ENCODE measurements at places on chromosomes 1 and 21.
A peak's percentile ranks its signal among the peaks of the same experiment; 100 is the strongest.

GRCh38 chr1:104787866-104788510, 1038.3 kb downstream of the AMY1C start:
- DNase-seq: peak; percentile 46

DNA sequence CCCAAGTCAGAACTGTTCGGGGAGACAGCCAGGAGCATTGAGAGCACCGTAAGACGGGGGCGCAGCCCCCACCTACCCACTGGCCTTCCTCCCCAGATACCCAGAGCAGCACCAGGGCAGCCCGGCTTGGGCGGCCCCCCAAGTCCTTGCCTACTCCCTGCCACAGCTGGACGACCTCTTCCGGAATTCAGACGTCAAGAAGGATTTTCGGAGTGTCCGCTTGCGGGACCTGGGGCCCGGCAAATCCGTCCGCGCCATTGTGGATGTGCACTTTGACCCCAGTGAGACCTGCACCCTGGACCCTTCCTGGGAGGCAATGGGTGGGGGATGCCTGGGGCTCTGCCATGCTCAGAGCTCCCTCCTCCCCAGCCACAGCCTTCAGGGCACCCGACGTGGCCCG, 26.7 kb downstream of the RNF223 start:
- no peak for DNase-seq

DNA sequence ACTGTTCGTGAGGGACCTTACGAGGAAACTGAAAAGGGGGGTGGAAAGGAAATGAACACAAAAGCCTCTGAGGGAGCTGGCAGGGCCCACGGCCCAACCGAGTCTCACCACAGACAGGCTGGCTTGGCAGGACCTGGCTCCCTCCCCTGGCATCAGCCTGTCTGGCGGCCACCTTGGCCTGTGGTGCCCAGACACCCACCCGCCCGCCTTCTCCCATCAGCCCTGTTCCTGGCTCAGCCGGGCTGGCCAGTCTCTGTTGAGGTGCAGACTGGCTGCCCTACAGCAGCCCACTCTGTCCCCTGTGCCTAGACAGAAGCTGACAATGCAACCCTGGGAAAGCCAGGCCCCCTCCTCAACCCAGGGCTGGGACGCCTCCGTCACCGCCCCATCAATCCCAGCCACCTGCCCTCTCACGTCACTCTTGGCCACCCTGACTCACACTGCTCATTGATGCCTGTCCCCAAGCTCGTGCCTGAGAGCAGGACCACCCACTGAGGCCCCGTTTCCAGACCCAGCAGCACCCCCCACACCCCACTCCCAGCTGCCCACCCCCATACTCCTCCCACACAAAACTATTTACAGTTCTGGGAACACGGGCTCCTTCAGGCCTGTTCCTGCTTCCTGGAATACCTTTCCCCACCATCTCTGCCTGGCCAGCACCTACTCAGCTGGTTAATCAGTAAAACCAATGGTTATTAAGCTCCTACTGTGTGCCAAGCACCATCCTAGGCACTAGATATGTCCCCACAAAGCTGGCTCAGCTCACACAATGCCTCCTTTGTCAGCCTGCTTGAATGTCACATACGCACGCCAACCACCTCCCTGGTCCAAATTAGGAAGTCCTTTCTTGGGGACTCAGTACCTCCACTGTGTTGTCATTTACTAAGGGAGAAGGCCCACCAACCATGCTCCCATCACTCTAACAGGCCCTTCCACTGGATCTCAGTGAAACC, 22.7 kb downstream of the SDC3 start:
- no peak for DNase-seq

DNA sequence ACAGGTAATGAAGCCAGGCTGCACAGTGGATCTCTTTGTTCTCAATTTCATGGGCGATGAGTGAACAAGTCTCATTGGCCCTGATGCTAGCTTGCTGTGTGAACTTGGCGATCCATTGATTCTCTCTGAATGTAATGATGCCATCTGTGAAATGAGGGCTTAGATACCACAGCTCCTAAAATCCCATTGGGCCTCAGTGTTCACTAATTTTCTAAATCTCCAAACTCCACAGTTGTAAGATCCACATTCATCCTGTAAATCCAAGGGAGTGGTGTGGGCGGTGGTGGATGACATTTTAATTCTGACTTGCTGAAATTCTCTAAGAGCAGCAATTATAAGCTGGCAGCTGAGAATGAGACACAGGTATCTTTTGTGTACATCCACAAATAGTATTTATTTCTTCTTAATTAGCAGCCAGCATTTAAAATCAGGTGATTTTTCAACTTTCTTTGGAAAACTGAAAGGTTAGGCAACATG, 9.6 kb upstream of the ACTL8 start:
- DNase-seq: no peak

DNA sequence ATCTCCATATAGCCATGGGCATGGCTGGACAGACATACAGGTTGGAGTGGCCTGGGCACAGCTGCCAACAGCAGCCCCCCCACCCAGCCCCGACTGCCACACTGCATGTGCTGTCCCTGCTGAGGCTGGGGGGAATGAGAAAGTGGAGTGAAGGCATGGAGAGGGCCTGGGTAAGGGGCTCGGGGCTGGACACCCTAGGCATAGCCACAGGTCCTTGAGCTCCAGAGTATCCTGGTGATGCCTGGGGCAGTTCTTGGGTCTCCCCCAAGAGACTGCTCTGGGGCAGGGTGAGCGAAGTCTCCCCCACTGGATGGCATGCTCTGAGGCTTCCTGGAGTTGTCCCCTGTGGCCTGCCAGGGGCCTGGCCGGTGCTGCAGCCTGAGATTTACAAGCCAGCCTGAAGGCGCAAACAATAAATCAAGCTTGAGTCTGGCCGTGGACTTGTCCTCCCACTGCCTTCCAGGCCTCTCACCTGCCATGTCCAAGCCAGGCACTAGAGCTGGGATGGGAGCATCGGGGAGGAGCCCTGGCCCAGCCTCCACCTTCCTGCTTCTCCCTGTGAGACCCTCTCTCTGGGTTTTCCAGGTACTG, 53.6 kb downstream of the FOXO6 start:
- peak; percentile 89 for DNase-seq

DNA sequence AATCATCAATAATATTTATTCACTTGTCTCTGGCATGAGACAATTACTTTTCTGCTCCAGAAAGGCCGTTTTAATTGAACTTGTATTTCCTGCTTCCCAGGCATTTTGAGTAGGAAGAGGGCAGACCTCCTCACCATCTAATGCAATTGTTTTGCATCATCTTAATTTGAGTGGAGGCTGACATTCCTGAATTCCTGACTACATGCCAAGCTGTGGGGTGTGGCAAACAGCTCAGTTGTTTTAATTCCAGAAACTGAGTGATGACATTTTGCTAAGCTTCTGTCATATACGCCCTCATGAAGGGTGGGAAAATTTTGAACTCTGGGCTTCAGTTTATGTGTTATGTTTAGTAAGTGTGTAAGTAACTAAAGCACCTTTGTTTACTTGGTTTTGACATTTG, 125.4 kb upstream of the USP25 start:
- peak; percentile 63 for DNase-seq

- DNase-seq: peak; percentile 85
Observed at GRCh38 chr1:97581614-97582051, 339.2 kb downstream of the DPYD start.

- DNase-seq: peak; percentile 54
Observed at GRCh38 chr1:77126307-77126706, 92.9 kb downstream of the PIGK start.

DNA sequence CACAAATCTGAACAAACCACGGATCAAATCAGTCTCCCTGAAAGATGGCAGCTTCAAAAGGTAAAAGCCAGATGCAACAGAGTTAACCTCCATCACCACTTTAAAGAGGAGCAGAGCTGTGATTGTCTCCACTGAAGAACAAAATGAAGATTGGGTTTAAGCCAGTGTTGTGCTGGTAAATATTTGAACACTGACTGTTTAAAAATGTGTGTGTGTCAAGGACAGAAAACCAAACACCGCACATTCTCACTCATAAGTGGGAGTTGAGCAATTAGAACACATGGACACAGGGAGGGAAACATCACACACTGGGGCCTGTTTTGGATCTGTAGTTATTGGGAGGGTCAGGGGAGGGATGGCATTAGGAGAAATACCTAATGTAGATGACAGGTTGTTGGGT, 83.9 kb downstream of the ST6GALNAC5 start:
- no peak for DNase-seq

DNA sequence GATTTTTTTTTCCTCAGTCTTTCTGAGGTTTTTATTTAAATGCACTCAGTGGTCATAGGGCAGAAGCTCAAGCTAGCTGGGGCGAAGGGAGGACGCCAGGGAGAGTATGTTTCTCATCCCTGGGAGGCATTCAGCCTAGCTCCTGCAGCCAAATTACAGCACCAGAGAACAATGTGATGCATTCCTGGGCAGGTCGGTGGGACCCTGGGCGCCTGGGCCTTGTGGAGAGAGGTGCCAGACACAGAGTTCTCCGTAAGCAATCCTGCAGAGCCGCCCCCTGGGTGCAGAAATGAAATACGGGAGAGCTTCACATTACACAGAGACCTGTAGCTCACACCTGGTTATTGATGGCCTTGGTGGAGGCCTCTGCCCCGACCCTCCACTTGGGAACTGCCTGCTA, 15.5 kb downstream of the WNT2B start:
- peak; percentile 98 for DNase-seq

DNA sequence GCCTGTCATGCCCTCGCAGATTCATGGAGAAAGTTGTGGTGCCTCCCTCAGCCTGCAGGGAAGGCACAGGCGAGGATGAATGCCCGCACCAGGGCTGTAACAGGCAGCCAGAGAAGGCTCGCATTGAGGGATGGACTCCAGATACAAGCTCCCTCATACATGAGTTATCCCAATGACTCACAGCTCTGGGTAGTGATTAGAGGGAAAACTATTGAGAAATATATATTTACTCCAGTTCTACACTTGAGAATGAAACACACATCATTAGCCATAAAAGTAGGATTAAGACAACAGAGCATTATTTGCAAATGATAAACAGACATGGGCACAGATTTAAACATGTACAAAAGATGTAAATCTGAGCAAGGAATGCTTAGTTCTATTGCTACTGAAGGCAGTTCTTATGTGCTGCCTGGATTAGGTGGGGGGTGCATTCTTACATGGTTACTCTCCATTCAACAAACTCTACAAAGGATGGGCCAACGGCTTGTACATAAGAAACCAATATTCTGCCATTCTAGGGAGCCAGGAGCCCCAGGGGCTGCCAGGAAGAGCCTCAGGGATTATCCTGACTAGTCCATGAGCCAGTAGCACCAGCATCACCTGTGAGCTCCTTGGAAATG, 97.9 kb downstream of the CSMD2 start:
- DNase-seq: no peak

DNA sequence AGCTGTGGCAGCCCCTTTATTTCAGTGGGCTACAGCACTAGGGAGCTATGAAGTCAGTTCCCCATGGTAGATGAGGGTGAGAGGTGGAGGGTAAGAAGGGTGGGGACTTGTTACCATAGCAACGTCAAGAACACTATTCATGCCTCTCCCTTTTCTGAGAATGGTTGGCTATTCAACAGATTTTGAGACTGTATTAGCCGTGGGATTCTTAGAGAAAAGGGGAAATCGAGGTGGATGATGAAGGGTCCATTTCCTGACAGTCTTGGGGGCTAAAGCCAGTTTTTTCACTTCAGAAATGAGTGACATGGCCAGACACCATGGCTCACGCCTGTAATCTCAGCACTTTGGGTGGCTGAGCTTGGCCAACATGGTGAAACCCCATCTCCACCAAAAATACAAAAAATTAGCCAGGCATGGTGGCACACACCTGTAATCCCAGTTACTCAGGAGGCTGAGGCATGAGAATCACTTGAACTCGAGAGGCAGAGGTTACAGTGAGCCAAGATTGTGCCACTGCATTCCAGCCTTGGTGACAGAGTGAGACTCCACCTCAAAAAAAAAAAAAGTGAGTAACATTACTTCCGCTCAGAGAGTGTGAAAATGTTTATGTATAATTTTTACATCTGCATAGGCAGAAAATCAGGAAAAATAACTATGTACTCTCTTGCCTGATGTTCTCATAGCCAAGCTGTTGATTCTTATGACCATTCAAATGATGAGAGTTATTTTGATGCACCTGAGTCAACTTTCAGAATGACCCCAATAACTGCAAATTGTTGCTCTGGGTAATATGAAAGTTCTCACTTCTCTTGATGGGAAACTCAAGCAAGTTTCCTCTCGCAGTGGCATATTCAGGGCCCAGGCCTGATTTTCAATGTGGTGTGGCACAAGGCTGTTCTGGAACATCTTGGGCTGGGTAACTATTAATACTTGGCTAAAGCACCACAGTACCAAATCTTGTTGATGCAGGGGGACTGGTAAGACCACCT, 23.2 kb upstream of the RGSL1 start:
- no peak for DNase-seq

Data from islet precursor cell (in vitro differentiated cells).